ENCODE measurements at places on chromosomes 1 and 21.

DNA sequence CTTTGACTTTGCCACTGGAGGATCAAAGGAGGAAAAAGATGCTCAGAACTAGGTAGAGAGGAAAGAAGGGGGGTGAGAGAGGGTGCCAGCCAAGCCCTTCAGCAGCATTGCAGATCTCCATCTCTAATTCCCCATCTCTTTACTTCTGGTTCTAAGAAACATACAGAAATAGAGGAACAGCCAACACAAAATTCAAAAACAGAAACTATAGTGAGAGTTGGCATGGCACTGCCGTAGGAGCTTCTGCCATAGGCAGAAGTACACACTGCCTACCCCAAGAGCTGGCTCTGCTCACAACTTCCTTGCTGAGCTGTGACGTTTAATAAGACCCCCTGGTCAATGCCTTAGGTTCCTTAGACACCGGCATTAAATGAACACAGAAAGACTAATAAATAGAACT lies 26.6 kb upstream of the RPF1 start:
- DNase-seq = no peak

DNA sequence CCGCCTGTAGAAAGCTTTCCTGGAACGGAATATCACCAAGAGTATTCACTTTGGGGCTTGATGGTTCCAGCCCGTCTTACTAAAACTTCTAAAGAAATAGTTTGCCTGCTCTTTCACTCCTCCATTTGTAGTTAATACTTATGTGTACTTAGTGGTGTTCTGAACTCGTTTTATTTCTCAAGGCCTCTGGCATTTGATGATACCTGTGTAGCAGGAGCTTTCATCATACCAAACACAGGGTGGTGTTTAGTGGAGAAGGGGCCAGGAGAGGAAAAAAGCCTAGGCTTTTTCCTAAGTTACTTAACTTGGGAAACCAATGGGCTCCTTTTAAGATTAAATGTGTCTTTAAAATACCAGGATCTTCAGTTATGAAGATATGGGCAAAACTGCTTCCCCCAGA lies 74.3 kb downstream of the RPS6KA1 start:
- no peak for DNase-seq

GRCh38 chr1:68585351-68585750 lies 88.5 kb upstream of the DEPDC1 start:
- no peak for DNase-seq

- DNase-seq = no peak
Observed at GRCh38 chr1:41927118-41927517, 8.4 kb upstream of the HIVEP3 start.

- no peak for DNase-seq
Observed at GRCh38 chr1:114181356-114181755, 27.7 kb upstream of the SYT6 start.

GRCh38 chr1:148309940-148310500 lies 157.9 kb upstream of the NBPF11 start:
- DNase-seq = no peak

DNA sequence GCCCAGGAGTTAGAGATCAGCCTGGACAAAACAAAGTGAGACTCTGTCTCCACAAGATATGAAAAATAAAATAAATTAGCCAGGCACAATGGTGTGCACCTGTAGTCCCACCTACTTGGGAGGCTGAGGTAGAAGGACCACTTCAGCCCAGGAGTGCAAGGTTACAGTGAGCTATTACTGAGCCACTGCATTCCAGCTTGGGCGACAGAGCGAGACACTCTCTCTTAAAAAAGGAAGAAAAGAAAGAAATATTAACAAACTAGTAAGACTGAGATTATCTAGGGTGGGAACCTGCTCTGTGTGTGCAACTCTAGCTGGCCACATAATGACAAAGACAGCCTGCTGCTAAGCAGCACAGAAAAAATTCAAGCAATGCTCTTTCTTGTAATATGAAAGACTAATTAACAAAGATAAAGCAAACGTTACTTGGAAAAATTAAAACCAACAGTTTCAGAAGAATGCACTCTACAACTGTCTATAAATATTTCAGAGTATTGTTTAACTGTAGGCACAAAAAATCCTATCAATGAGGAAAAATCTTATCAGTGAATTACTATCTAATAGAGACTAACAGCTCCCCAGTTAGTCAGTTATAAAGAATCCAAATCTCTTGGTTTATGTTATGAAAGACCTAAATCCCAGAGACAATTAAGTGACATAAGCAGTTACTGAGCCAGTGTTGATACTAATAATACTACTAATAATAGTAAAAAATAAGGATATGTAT lies 74.5 kb downstream of the ENAH start:
- no peak for DNase-seq

- DNase-seq = no peak
Observed at GRCh38 chr21:46004168-46004861, 22.7 kb downstream of the COL6A1 start.

- no peak for DNase-seq
Observed at GRCh38 chr21:42836767-42837301, 42.5 kb downstream of the WDR4 start.

DNA sequence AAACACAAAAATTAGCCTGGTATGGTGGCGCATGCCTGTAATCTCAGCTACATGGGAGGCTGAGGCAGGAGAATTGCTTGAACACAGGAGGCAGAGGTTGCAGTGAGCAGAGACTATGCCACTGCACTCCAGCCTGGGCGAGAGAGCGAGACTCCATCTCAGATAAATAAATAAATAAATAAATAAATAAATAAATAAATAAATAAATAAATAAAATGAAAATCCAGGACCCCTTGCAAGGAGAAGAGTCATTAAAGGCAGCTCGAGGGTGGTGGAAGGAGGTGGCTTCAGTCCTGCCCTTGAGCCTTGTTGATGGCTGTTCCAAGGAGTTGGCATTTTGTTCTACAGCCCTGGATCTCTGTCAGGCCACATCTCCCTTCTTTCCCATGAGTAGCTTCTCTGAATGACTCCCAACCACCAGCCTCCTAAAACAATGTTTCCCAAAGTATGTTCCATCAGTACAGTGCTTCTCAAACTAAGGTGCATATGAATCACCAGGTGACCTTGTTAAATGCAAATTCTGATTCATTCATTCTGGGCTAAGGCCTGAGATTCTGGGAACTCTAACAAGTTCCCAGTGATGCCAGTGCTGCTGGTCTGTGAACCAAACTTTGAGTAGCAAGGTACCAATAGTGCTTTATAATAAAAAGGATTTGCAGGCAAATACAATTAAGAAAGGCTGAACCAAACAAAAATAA lies 99.0 kb downstream of the KCNN3 start:
- no peak for DNase-seq

DNA sequence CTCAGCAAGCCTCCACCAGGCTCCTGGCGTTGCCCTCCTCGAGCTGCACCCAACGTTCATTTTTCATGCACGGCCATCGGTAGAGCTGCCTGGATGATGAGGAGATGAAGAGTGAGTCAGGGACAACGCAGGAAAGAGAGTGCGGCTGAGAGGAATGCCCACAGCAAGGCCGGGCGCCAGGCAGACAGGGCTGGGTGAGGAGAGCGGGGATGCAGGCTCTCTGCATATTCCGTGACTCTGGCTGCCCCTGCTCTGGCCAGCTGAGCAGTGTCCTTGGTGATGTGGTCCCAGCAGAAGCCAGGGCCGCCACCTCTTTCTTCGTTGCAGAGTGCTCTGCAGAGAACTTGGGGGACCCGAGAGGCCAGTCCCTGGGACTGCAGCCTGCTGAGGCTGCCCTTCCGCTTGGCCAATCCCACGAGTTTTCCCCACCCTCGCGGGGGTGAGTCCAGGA lies 10.8 kb downstream of the UMODL1 start:
- no peak for DNase-seq

DNA sequence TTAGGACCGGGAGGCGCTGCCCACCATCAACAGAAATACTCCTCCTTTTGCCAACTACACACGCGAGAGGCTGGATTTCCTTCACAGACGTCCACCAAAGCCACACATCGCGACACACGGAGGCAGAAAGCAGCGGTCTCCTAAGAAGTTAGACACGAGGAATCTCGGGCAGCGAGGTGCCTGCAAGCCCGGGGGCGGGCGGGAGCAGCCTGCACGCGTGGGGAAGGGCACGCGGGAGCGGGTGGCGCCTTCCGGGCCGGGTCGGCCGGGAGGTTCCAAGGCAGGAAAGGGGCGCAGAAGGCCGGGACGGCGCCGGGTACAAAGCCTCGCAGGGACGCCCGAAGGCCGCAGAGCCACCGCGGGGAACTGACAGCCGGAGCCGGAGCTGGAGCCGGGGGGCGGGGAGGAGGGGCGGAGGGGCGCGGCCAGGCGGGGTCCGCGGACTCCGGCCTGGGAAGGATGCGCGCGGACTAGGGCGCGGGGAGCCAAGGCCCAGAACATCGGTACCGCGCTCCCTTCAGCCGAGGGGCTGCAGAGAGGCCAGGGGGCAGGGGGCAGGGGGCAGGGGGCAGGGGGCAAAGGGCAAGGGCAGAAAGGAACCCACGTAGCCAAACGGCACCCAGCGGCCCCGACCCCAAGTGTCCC lies 722 bp downstream of the NPHP4 start:
- peak; percentile 44 for DNase-seq

GRCh38 chr1:37477946-37478345 lies 3.6 kb downstream of the ZC3H12A start:
- no peak for DNase-seq

GRCh38 chr1:10302416-10302815 lies 92.0 kb downstream of the KIF1B start:
- no peak for DNase-seq

GRCh38 chr21:31191553-31191952 lies 152.5 kb downstream of the TIAM1 start:
- DNase-seq = no peak

- no peak for DNase-seq
Observed at GRCh38 chr1:157025385-157025784, 20.2 kb downstream of the ARHGEF11 start.

- no peak for DNase-seq
Observed at GRCh38 chr1:2448098-2448445, 28.0 kb upstream of the PLCH2 start.

GRCh38 chr21:33942426-33942825 lies 26.8 kb upstream of the ATP5PO start:
- DNase-seq = no peak

GRCh38 chr1:50275566-50275965 lies 147.7 kb downstream of the DMRTA2 start:
- DNase-seq = no peak

DNA sequence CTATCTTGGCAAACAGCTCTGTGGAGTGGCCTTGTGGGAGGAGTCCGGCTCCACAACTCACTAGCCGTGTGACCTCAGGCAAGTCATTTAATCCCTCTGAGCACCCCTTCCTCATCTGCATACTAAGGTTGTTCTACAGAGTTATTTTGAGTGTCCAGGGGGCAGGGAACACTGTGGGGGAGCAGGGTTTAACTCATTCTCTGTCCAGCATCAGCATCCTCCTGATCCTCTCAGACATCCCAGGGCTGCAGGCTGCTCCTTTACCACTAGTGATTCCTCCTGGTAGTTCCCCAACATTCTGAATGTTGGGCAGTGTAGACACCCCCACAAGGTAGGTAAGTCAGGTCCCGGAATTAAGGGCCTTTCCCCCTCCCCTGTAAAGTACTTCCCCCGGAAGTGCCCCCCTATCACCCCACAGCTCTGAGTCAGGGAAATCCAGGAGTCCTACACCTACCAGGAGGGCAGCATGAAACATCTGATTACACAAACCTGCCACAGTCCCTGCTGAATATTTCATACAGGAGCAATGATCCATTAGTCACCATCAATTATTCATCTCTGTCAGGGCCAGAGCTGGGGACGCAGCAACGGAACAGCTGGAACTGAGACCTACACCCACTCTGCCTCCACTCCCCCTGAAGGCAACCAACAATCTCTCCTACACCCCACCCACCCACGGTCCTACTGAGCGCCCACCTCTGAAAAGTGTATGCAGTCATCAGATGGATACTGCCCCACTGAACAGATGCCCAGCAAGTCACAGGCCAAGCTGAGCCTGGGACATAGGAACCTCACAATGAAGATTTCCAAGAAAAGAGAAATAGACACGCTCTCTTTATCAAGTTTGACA lies 20.5 kb downstream of the SYT2 start:
- no peak for DNase-seq

- no peak for DNase-seq
Observed at GRCh38 chr21:29053011-29053553, 20.4 kb downstream of the CCT8 start.

DNA sequence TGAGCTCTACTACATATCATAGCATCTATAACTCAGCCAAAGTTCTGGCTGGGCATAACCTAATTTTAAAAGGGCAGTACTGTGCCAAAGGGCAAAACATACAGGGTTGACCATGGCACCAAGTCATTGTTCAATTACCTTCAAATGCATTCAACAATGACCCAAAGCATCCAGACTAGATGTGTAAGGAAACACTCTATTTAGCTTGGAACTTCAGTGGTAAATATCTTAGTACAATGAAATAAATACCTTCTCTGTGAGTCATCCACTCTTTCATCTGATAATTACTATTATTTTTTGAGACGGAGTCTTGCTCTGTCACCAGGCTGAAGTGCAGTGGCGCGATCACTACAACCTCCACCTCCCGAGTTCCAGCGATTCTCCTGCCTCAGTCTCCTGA lies 70.0 kb downstream of the NVL start:
- DNase-seq = no peak

- peak; percentile 35 for DNase-seq
Observed at GRCh38 chr1:109482791-109483671, 674 bp upstream of the ATXN7L2 start.

- no peak for DNase-seq
Observed at GRCh38 chr1:198778049-198778448, 139.2 kb downstream of the PTPRC start.

DNA sequence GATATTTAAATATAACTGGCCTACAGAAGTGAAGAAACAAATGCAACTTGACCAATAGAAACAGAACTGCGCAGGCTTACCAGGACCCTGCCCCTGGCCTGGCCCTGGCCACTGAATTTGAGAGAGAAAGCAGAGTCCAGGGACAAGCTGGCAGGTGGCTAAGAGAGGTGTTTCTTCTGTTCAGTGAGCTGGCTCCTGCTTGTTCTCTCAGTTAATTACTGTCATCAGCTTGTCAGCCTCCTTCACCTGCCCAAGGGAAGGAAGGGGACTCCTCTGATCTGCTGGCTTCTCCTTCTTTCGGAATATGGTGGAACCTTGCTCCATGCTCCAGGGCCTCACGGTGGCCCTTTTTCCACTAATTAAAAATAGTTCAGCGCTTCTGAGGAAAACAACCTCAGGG lies 388.4 kb downstream of the DISC1 start:
- DNase-seq = no peak

GRCh38 chr1:173862769-173863223 lies 5.0 kb downstream of the GAS5 start:
- no peak for DNase-seq

DNA sequence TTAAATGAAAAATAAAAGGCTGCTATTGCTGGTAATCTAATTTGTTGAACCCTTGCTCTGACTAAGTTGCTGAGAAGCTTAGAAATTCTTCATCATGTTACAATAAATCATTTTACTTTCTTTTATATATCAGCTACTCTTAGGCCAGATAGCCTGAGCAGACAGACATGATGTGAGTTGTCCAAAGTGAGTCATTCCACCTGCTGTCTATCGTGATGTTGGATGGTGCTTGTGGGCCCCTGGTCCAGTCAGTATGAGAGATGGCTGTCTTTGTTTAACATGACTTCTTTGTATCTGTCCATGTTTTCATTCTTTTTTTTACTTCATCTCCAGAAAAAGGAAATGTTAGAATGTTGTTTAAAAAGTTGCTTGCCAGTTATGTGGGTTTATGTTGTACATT lies 188.8 kb downstream of the ADGRL2 start:
- no peak for DNase-seq

Data from activated gamma-delta T cell (primary cell).